ENCODE measurements at places on chromosomes 16 and 17.

GRCh38 chr17:67750067-67750466 lies 32.3 kb downstream of the NOL11 start:
- no peak for DNase-seq

- no peak for DNase-seq
Observed at GRCh38 chr17:82399041-82399441, 19.1 kb upstream of the HEXD start.

GRCh38 chr16:69188716-69189115 lies 1.8 kb downstream of the SNTB2 start:
- DNase-seq, result no peak

GRCh38 chr16:25625620-25626019 lies 66.1 kb upstream of the HS3ST4 start:
- DNase-seq, result no peak

GRCh38 chr17:40366861-40367518 lies 2.5 kb upstream of the GJD3 start:
- no peak for DNase-seq

DNA sequence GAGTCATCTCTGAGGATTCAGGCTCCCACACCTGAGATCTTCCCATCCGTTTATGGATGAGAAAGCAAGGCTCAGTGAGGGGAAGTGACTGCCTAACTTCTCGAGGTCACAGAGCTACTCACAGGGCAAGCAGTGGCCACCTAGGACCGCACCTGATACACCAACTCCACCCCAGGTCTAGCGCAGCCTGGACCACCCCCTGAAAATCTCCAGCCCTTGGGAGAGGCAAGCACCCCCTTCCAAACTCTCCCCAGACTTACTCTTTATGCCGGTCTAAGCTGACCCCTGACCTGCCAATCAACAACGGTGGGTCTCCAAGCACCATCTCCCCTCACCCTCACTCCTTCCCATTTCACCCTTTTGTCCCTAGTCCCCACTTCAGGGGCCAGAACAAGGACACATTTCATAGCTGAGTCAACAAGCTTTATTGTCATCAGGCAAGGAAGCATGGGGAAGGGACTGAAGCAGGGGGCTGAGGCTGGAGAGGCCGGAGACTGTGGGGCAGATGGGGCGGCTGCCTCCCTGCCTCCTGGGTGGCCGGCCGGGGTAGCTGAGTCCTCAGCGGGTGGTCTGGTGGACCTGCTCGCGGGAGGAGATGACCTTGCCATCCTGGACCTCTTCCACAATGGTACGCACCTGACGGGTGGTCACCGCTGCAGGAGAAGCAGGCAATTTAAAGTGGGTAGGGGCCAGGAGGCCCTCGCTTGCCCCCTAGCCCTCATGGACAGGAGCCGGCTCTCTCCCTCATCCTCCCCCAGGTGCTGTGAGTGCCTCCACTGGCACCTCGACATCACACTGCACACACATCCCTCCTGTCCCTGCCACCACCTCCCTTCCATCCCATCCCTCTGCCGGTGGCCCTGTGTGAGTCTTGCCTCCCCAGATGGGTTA lies 5.1 kb downstream of the KRT17 start:
- DNase-seq, result no peak

GRCh38 chr17:28306954-28307401 lies 12.0 kb upstream of the TMEM97 start:
- no peak for DNase-seq

- DNase-seq, result no peak
Observed at GRCh38 chr16:54203851-54204505, 82.6 kb downstream of the IRX3 start.

DNA sequence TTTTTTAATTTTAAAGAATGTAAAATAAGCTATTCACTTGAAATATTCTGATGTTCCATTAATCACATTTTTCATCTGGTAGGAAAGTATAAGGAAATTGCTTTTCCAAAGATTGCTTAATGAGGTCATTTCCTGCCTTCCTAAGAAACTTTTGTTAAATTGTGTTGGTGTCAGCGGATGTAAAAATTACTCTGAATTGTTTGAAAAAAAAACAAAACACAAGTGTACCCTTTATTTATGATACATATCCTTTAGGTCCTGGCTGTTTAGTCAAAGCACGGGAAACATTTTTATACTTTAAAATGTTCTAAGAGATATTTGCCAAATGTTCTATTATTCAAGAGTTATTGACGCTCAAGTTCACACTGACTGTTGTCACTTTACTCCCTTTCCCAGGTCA lies 1357.4 kb upstream of the GOT2 start:
- DNase-seq, result no peak

GRCh38 chr17:28950017-28950751 lies 1.1 kb downstream of the PHF12 start:
- no peak for DNase-seq

GRCh38 chr17:73422121-73422520 lies 110.3 kb upstream of the CDC42EP4 start:
- DNase-seq, result no peak

GRCh38 chr16:63650550-63650949 lies 1471.3 kb downstream of the CDH11 start:
- no peak for DNase-seq

DNA sequence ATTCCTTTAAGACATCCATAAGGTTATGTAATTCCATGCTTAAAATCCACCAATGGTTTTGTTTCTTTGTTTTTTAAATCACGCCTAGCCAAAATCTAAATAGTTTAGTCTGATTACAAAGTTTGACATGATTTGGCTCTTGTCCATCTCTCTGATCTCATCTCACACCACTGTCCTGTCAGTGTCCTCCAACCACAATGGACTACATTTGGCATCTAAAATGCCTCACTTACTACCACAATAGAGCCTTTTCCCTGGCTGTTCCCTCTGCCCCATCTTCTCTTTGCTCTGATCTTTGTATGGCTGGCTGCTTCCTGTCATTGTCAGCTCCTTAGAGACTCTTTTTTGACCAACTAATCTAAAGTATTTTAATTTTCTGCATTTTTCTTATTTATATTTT lies 157.2 kb downstream of the MYO1D start:
- no peak for DNase-seq

- no peak for DNase-seq
Observed at GRCh38 chr17:41009301-41009760, 403 bp upstream of the KRTAP3-1 start.

GRCh38 chr16:67902831-67903230 lies 9.8 kb downstream of the PSKH1 start:
- DNase-seq, result no peak

- DNase-seq, result no peak
Observed at GRCh38 chr17:63190821-63191370, 224.9 kb downstream of the TANC2 start.

DNA sequence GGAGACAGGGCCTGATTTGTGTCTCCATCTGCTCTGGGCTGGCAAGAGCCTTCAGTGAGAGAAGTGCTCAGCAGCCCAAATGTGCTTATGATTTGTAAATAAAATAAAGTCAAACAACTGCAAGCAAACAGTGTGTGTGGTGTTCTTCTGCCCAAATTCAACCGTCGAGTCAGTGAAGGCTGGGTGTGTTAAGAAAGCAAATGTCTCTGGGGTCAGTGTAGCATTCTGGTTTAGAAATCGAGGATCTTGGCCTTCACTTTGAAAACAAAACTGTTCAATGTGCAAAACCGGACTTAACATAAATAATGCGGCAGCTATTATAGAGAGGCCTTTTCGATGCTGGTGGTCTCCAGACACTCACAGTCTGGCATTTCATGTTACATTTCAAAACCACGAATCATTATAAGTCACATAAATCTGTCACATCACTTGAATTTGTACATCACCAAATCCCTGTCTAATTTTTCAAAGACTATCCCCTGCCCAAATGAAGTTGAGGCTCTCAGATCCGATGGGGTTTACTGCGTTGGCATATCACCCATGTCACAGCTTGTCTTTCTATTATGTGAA lies 158.6 kb upstream of the MYOCD start:
- DNase-seq, result no peak

DNA sequence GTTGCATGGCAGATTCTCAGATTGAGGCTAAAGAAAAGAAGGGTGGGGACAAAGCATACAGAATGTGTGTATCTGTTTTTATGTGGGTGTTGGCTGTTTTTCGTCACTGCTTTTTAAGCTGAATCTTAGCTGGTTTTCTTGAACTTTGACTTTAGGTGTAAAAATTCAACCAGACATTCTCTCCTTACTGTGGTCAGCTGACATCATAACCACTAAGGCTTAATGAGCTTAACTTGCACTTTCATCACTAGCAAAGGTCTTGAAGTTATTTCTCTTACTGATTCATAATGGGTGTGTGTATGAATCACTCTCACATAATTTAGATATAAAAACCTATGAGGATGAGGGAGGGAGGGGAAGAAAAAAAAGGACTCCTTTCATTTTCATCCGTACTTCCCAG lies 4.0 kb upstream of the CDC6 start:
- no peak for DNase-seq

DNA sequence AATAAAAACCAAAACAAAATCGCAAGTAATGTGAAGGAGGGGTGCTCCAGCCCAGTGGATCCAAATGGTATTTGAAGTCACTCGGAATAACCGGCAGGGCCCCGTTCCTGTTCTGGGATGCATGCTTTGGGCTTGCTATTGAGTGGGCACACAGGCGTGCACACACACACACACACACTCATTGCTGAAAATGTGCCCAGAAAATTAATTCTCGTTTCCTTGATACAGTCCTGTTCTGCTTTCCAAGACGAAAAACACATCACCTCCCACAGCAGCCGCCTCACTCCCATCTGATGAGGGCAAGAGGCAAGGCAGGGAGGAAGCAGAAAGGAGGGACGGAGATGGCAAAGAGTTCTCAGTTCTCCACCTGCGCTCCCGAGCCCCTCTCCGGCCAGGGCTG lies 62.2 kb upstream of the SDK2 start:
- DNase-seq, result no peak

DNA sequence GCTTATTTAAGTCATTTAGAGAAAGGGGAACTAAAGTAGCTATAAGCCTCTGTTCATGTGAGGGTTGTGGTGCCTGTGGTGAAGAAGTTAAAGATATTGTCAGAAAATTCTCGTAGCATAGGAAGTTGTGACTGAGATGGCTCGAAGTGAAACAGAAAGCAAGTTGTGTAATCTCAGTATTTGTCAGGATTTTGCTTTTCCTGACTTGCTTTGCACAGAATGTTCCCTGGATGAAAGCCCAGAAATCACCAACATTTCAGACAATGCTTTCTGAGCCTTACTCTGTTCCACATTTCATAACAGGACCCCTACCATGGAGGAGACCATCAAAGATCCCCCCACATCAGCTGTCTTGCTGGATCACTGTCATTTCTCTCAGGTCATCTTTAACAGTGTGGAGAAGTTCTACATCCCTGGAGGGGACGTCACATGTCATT lies 10.6 kb downstream of the CALCOCO2 start:
- DNase-seq, result no peak

DNA sequence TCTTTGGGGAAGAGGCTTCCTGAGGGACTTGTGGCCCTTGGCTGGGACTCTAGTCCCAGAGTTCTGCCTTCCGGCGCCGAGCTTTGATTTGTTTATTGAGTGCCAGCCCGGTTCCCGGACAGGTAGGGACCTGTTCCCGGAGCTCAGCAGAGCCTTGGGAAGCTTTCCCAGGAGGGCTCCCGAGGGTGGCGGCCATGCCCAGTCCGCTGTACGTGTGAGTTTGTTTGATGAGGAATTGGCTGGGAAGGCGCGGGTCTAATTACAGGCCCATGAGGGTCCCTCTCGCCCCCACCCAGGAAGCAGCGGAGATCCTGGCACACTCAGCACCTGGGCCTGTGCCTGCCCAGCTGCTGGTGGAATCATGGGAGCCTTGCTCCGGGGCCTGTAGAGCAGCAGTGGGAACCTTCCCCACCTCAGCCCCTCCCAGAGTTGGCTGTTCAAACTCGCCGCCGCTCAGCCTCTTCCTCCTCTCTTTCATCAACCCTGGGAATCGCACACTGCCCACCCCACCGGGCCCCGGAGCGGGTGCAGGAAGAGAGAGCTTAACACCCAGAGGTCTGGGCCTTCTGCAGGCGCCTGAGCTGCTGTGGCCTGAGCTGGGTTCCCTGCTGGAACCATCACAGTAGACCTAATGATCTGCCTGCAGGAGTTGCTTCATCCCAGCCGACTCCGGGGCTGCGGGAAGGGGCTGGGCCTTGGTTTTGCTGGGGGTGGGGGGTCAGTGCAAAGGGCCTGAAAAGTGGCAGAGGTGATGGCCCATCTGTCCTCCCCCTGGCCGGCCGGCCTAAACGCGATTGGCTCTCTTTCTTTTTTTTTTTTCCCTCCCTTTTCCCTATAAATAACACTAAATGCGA lies 313.7 kb downstream of the SEC14L1 start:
- no peak for DNase-seq

DNA sequence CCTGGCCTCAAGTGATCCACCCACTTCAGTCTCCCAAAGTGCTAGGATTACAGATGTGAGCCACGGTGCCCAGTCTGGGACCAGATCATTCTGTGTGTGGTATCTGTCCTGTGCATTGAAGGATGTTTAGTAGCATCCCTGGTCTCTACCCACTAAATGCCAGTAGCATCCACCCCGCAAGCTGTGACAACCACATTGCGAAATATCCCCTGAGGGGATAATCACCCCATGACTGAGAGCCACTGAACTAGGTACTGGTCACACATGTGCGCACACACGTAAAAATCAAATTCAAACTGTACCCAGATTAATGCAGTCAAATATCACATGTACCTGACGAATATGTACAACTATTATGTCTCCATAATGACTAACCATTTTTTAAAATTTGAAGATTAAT lies 35.8 kb downstream of the TEKT5 start:
- no peak for DNase-seq

DNA sequence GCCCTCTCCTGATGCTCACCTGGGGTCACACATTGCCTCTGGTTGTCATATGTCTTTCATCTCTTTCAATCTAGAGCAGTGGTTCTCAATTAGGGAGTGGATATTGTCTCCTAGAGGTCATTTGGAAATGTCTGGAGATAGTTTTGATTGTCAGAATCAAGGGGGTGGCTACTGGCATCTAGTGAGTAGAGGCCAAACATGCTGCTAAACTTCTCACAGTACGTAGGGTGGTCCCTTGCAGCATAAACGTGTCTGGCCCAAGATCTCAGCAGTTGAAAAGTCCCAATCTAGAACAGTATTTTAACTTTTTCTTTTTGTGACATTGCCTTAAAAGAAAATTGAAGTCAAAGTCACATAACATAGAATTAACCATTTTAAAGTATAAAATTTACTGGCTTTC lies 30.5 kb upstream of the SLC5A10 start:
- no peak for DNase-seq

GRCh38 chr16:15983898-15984297 lies 34.5 kb downstream of the ABCC1 start:
- no peak for DNase-seq

DNA sequence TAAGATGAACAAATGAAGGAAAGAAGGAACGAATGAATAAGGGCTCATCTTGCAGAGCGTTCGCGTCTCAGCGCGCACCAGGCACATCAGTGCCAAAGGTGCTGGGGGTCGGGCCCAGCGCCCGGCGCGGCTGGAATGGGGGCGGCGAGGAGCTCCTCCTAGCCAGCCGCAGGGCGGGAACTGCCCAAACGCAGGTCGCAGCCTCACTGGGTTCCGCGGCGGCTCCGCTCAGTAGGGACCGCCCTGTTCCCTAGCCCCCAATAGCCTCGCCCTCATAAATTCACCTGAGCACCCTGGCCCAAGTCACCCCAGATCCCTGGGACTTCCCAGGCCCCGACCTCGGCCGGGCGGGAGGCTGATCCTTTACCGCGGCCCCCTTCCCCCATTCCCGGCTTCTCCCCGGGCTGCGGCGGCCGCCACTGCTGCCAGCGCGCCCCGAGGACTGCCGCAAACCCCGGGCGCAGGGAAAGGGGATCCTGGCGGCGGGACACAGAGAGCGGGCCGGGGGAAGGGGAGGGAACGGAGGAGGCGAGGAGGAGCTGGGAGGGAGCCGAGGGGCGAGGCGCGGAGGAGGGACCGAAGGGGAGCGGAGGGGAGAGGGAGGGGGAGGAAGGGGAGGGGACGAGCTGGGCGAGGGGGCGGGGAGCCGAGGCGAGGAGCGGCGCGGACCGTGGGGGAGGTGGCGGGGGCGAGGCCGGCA lies 377 bp upstream of the CRHR1 start:
- no peak for DNase-seq
